ENCODE measurements at places on chromosomes 2 and 18.

GRCh38 chr2:97834610-97835009 is 121.2 kb downstream of the ZAP70 start:
- no peak for DNase-seq

DNA sequence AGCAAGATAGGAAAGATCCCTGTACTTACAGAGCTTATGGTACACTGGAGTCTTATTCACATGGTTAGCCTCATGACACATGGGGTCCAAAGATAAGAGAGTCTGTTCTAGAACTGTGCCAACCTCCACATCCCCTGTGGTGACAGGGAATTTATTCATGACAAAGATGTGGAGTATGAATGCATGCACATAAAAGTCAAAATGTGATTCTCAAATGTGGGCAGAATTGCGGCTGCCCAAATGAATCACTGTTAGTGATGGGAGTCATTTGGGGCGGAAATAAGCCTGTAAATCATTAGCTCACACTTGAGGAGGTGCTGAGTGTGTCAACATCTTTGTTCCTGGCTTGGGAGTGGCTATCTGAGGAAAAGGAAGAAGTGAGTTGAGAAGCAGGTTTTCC is 560.6 kb downstream of the SLC4A3 start:
- no peak for DNase-seq

DNA sequence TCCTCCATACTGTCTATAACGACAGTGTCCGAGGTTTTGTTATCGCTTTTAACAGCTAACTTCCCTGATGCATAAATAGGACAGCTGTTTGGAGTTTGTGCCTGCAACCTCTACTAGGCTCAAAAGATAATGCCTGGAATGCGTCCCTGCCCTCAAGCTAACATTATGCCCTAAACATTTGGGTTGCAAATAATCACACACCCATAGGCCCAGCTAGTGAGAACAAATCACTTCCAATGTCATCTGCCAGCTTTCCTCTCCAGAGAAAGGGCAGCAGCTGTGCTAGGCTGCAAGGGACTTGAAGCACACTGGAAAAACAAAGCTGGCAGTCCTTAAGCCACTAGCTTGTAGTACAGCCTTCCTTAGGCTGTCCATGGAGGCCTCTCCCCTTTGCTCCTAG is 201.8 kb upstream of the LYPD1 start:
- no peak for DNase-seq

DNA sequence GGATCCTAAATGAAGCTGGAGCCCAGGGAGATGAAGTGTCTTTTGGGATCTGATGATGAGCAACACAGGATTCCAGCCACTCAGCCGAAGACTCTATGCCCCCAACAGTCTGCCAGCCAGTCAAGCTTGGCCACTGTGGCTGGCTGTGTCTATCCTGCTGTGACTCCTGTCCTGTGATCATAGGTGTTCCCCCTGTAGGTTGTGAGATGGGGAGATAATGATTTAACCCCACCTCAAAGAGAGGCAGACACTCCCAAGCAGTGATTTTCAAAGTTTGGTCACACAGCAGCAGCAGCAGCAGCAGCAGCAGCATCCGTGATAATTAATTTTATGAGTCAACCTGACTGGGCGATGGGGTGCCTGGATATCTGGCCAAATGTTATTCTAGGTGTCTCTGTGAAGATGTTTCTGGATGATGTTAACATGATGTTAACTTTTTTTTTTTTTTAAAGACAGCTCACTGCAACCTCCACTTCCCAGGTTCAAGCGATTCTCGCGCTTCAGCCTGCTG is 21.4 kb upstream of the RHOB start:
- DNase-seq, result no peak

DNA sequence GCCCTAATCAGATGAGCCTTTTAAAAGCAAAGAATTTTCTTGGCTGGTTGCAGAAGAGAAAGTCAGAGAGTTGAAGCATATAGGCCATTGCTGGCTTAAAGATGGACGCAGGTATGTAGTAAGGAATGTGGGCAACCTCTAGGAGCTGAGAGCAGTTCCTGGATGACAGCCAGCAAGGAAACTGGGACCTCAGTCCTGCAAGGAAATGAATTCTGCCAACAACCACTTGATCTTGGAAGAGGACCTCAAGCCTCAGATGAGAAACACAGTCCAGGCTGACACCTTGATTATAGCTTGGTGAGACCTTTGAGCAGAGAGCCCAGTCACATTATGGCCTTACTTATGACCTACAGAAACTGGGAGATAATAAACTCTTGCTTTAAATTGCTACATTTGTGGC is 15.7 kb downstream of the PHOSPHO2 start:
- DNase-seq, result no peak

DNA sequence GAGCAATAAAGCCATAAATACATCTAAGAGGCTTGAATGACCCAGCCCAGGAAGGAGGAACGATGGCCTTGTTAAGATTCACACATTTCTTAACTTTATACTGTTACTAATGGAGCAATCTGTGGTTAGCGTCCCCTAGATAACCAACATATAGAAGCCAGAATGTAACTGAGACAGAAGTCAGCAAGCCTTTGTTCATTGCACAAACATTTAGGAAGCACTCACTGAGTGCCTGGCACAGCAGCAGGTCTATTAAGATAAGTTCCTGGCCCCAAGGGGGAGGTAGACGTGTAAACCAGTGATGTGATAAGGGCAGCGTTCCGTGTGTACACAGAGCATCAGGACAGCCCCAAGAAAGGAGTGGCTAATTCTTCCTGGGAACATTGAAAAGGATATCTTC is 63.6 kb upstream of the ATL2 start:
- no peak for DNase-seq

DNA sequence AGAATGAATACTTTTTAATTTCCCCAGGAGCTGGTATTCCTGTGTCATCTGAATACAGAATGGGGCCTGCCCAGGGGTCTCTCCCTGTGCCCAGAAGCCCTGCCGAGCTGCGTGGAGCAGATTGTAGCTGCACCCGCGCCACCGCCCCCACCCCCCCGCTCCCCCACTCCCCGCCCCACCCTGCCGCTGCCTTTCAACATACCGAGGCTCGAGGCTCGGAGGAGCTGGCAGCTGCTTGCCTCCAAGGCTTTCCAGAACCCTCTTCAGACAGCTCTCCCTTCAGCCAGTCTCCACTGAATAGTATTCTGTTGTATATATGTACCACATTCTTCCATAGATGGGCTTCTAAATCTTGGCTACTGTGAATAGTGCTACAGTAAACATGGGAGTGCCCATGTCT is 150.7 kb downstream of the TSN start:
- DNase-seq, result no peak
